ENCODE measurements at places on chromosomes 6 and 20.

DNA sequence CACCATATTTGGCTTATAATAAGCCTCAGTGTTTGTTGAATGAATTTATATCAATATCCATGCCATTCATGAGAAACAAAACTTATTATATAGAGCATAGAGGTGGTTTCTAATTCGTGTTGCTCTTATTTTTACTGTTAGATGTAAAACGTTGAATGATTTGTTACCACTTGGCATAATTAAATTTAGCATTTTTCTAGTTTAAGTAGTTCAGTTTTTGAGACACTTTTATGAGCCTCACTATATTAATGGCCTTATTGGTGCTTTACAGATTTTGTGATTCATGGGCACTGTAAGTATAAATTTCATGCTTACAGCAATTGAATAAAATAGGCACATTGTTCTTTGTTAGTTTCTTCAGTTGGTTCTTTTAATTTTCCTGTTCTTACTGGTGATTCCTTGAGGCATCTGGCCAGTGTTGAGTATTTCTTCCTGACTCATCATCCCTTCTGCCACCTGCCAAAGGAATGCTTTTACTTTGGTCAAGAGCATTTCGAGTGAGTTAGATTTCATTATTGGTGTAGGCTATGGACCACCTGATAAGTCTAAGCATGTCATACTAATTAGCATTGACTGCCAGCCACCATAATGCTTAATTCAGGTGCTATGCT lies 34.8 kb downstream of the CDKAL1 start:
- DNase-seq, result peak; percentile 35

DNA sequence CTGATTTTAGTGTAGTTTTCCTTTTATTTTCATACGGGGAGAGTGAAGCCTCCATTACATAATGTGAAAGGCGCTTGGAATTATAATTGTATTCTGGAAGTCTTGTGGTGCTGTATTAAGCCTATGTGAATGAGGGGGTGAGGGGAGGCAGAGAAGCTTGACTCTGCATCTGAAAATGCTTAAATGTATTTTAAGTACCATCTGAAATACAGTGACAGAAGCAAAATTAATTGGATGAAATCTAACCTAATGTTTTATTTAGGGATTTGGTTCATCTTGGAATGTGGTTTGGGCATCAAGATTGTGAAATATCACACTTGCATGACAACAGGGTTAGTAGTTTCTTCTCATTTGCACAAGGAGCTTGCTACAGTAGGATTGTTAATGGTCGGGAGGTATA lies 41.2 kb downstream of the TMEM200A start:
- DNase-seq, result no peak

DNA sequence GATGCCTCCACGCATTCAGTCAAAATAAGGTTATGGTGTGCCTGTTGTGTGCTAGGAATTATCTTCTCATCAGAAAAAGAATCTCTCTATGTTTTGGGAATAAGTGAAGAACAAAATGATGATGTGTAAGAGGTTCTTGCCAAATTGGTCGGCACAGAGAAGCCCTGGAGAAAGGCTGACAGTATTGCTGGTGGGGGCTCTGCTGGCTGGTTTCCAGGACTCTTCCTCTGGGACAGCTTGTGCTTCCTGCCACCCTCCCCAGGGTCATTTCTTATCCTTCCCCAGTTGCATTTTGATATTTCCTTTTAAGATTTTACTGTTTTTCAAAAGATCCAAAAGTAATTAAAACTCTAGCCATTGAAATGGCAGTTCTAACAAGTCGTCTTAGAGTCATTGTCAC lies 22.1 kb downstream of the CST4 start:
- no peak for DNase-seq

GRCh38 chr6:129744201-129744879 lies 34.4 kb upstream of the ARHGAP18 start:
- peak; percentile 79 for DNase-seq

GRCh38 chr6:21395121-21395520 lies 198.4 kb upstream of the SOX4 start:
- no peak for DNase-seq

DNA sequence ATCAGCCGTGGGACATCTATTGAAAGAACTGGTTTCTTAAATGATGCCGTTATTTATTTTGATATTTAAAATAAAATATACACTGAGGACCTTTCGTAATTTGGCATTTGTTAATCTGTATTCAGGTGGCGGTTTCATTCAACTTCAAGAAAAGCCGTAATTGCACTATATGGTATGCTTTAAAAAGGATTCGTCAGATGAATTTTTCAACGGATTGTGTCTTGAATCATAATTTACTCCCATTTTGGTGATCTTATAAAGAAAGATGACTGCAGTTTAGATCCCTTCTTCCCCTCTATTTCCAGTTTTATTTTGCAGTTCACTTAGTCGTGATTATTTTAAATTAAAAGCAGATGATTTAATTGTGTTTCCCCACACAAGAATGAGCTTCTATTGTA lies 761 bp downstream of the KLHL32 start:
- no peak for DNase-seq

DNA sequence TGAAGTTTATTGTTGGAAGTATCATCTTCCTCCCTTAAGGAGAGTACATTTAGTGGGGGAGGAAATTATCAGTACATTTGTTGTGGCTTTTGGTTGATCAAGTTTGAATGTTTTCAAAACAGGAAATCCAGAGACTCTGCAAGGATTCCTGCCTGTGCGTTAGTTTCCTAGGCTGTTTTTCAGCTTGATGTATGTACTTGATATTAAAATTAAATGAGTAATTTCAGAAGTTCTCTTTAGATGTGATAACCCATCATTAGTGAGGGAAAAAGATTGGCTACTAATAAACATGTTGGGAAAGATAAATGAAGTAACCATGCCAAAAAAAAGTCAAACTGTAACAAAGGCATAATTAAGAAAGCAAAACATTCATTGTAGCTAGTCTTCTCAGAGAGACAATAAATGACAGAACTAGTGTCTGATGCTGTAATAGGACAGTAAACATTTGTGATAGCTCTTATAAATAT lies 88.0 kb upstream of the TULP1 start:
- DNase-seq, result no peak

DNA sequence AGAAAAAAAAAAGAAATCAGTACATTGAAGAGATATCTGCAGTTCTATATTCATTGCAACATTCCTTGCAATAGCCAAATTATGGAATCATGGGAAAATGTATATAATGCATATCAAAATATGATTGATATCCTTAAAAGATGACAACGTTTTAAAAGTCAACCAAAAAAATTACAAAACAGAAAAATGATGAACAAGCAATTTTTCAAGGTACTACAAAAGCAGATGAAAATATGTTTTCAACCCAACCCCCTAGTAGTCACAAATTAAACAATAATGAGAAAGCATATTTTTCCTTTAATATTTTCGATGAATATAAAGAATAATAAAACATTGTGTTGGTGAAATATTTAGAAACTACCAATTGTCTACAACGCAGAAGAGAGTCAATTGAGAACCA lies 497.6 kb downstream of the MEI4 start:
- no peak for DNase-seq

- DNase-seq, result no peak
These were observed 305.8 kb downstream of the CDH26 start for GRCh38 chr20:60263725-60264709.

- DNase-seq, result no peak
These were observed 253.2 kb downstream of the PLCB1 start for GRCh38 chr20:8385247-8385646.

DNA sequence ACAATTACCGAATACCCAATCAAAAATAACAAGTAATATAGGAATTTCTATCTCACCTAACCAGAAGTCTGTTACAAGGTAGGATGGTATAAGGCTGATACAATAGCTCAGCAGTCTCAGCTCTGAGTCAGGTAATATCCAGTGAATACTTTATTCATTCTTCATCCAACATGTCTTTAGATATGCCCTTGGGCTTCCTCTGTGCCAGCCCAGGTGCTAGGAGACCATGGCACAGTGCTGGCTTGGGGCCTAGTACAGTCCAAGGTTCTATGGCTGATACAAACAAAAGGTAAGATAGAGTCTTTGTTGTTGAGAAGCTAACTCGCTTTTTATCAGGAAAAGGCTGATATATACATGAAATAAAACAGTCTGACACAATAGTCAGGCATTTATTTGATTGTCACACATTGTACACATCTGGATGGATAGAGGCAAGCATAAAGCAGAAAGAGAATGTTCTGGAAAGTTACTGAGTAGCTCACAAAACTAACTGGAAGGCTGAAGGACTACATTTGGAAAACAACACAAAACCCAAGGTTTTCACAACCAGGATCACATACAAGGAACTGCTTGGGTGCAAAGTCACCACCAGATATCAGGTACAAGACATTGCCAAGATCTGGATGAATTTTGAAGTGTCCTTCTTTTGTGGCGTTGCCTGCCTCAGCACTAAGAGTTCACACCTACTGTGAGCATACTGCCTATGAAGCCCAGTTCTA lies 110.4 kb upstream of the SCAF8 start:
- DNase-seq, result no peak

DNA sequence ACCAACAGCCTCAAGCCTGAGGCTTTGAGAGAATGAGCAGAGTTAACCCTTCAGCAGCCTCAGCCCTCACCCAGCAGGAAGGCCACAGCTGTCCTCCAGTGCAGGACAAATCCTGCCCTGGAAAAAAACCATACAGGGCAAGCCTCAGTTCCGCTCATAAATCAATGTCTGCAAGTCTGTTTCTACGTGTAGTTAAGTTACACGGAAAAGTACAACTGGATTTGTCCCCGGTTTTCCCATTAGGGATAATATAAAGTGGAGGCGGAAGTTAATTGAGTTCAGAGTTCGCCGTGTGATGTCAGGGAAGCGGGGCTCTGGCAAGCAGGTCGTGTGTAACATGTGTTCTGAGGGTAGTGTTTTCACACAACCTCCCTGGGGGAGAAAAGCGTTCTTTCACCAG lies 44.2 kb upstream of the EYA2 start:
- no peak for DNase-seq

- DNase-seq, result no peak
These were observed 249.4 kb downstream of the DLL1 start for GRCh38 chr6:170041526-170041925.

DNA sequence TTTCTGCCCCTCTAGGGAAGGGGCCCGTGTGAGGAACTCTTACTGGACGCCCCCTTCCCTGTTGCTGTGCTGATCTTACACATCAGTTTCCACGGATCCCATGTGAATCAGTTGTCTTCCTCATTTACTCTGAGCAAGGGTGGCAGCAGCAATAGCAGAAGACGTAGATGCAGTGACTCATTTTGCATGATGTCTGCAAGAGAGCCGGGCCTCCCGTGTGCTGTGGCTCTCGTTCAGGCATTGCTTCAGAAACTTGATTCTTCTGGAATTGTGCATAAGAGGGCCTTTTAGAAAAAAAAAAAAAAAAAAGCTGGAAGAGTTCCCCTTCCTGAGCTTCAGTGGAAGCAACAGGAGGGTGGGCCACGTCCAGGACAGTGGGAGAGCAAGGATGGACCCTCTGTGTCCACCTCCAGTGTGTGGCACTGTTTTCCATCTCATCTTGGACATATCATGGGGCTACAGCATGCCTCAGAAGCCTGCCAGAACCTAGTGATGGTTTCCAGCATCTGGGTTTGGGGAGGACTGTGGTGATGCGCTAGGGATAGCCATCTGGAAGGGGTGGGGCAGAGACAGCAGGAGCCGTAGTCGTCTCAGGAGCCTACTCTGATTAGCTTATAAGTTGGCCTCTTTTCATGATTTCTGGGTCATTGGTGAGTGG lies 62.1 kb downstream of the FOXO3 start:
- peak; percentile 63 for DNase-seq

GRCh38 chr20:34179637-34180360 lies 61.4 kb upstream of the ASIP start:
- no peak for DNase-seq

- no peak for DNase-seq
These were observed 21.2 kb downstream of the NEDD9 start for GRCh38 chr6:11211254-11211653.

DNA sequence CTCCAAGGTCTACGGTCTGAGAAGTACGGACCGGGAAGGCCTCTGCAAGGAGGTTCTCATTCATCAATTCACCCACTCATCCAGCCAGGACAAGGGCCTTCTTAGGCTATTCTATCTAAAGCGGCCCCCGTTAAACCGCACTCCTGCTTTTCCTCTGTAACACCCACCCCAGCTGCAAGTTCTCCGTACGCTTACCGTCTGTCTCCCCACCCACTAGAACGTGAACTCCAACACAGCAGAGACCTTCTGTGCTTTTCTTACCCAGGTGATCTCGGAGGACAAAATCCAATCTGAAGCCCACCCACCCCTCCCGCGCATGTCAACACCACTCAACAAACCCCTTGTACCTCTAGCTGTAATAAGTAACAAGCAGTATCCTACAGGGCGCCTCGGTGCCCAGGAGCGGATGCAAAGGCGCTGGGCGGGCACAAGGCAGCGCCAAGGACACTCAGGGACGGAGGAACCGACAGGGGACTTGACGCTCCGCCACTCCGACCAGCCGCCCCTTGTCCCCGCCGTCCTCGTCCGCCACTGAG lies 351 bp downstream of the AURKA start:
- no peak for DNase-seq

Measured in kidney epithelial cell (primary cell).